ENCODE measurements at places on chromosomes 11 and 22. TPM values are rescaled to one million over a fixed set of nuclear protein-coding genes. Genes with fewer than 3 reads are reported as not detected.

The UPK2 gene
- 33.8 TPM for polyA plus RNA-seq

The BDNF gene
- polyA plus RNA-seq = 2.4 TPM

The NDUFS3 gene
- polyA plus RNA-seq = 107 TPM

The SYT7 gene
- 2.6 TPM for polyA plus RNA-seq

The KBTBD3 gene
- polyA plus RNA-seq = 4.6 TPM
